ENCODE measurements at places on chromosomes 1 and 21.

GRCh38 chr1:18091660-18092446 is 15.7 kb upstream of the IGSF21 start:
- DNase-seq, result no peak

- DNase-seq, result no peak
These were observed 27.1 kb downstream of the SLC30A1 start for GRCh38 chr1:211551638-211552460.

- DNase-seq, result no peak
These were observed 6.4 kb downstream of the XCL1 start for GRCh38 chr1:168582688-168583336.

DNA sequence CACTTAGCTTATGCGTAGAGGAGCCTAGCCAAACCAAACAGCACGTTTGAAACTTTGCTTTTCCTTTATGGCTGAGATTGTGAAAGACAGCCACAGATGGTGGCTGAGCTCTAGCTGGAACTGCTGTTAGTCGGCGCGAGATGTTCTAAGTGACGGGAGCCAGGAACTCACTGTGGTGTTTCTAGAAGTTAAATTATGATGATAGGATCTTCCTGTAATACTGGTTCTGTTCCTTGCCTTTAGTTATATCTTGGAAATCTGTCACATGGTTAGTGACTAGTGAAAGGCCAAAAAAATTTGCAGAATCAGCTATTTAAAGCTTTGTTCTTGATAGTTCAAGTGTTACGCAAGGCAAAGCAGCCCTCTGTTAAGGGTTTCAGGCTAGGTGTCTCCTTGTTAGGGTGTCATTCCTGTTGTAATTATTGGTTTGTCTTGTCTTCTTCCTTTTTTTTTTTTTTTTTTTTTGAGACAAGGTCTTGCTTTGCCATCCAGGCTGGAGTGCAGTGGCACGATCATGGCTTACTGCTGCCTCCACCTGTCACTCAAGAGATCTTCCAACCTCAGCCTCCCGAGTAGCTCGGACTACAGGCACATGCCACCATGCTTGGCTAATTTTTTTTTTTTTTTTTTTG is 22.6 kb downstream of the AK4 start:
- no peak for DNase-seq

GRCh38 chr1:55074455-55074854 is 35.1 kb downstream of the PCSK9 start:
- DNase-seq, result no peak

- DNase-seq, result no peak
These were observed 5.8 kb downstream of the ZMYND12 start for GRCh38 chr1:42450061-42450460.

DNA sequence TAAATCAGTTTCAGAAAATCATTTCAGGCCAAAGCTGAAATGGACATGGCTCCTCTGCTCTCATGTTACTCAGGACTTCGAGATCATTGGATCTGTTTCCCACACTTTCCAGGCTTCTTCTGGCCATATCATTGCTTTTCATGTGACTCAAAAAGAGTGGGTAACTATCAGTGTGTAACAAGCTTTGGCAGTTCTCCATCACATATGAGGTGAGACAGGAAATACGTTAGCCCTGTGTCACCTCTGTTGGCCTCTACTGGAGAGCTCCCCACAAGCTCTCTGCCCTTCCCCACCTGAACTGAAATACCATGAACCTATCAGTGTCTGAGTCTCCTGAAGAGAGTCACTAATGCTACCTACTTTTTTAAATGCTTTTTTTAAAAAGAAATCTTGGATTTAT is 128.2 kb downstream of the LBR start:
- no peak for DNase-seq

DNA sequence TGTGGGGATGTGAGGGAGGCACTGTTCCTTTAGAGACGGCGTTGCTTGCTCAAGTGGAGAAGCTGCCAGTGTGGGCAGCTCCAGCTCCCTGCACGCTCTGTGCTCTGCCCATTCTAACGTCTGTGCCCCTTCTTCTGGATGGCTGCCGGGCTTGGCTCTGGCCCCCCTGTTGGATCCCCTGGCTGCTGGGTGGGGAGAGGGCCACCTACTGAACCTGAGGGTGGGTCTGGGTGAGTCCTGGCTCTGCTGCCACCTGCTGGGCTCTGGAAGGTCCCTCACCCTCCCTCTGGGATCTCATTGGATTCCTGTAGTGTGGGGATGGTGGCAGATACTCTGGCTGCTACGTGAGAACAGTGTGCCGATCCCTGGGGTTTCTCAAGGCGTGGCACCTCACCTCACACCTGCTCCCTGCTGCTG is 5.0 kb downstream of the PFKL start:
- DNase-seq, result peak; percentile 31

- no peak for DNase-seq
These were observed 107.3 kb downstream of the NMNAT2 start for GRCh38 chr1:183310753-183311479.

Data from stimulated activated CD4-positive, alpha-beta T cell treated with anti-CD3 and anti-CD28 coated beads, Interleukin-15, amount 100 ng/mL, for 1 hour (primary cell).